Nucleus accumbens (tissue), 56 donors: ENCODE measurements at places on chromosomes 3 and 15.

GRCh38 chr3:178001670-178002101 lies 534.5 kb upstream of the KCNMB2 start:
- no peak for DNase-seq

GRCh38 chr3:14216257-14217048 lies 37.8 kb downstream of the LSM3 start:
- peak; percentile 51 for DNase-seq

DNA sequence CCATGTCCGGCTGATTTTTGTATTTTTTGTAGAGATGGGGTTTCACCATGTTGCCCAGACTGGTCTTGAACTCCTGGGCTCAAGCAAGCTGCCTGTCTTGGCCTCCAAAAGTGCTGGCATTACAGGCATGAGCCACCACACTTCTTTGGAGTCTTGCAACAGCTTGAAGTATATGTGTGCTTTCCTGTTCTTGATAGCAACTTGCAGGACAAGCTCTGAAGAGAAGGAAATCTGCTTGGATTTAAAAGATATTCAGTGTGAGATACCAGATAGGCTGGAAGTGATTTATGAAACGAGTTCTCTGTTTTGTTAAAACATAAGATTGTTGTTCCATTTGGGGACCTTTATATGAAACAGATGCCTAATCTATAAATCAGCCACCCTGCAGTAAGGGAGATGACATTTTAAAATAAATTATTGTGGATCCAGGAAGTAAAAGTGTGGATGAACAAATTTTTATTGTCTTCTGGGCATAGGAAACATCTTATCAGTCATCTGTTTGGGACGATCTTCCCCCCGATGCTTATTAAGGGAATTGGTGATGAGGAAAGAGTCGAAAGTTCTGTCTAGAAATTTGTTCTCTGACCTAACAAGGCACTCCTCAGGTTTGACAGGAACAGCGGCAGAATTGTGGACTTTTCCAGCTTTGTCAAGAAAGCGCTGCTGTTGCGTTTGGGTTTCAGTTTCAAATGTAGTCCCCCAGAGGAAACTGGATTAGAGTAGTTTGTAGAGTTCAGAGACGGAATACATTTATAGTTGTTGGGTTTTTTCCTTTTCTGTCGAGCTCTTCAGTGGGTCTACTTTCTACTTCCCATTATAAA lies 53.7 kb upstream of the MAGI1 start:
- no peak for DNase-seq

GRCh38 chr15:41215708-41216107 lies 14.8 kb downstream of the EXD1 start:
- no peak for DNase-seq

GRCh38 chr3:45409921-45410320 lies 21.5 kb downstream of the LARS2 start:
- DNase-seq = no peak

GRCh38 chr3:58386626-58387365 lies 46.8 kb downstream of the PDHB start:
- DNase-seq = peak; percentile 79

DNA sequence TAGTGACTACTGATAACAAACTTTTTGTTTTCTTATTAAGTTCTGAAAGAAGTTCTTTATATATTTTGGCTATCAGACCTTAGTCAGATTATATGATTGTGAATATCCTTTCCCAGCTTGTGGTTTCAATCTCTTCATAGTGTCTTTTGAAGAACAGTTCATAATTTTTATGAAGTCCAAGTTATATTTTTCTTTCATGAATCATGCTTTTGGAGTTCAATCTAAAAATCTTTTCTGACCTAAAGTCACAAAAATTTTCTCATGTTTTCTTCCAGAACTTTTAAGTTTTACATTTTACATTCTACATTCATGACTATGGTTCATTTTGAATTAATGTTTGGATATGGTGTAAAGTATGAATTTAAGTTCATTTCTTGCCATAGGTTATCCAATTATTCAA lies 34.2 kb upstream of the OCA2 start:
- DNase-seq = no peak

DNA sequence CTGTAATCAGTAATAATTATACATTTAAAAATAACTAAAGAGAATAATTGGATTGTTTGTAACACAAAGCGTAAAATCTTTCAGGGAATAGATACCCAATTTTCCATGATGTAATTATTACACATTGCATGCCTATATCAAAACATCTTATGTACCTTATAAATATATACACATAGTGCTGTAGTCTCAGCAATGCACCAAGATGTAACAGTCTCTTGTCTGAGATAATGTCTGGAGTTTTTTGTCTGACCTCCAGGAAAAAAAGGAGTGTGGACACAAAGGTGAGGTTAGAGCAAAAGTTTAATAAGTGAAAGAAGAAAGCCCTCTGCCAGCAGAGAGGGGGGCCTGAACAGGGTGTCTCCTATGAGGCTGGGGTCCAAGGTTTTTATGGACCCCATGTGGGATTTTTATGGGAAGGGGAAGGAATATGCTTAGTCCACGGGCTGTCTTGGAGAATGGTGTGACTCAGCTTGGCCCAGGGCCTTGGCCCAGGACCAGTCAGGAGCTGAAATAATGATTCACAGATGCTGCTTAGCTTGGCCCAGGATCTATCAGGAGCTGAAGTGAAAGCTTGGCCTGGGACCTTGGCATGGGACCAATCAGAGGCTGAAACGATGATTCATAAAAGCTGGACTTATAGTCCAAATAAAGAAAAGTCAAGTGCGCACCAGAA lies 545.0 kb downstream of the ZPLD1 start:
- DNase-seq = no peak
